ENCODE measurements at places on chromosomes 3 and 15.

DNA sequence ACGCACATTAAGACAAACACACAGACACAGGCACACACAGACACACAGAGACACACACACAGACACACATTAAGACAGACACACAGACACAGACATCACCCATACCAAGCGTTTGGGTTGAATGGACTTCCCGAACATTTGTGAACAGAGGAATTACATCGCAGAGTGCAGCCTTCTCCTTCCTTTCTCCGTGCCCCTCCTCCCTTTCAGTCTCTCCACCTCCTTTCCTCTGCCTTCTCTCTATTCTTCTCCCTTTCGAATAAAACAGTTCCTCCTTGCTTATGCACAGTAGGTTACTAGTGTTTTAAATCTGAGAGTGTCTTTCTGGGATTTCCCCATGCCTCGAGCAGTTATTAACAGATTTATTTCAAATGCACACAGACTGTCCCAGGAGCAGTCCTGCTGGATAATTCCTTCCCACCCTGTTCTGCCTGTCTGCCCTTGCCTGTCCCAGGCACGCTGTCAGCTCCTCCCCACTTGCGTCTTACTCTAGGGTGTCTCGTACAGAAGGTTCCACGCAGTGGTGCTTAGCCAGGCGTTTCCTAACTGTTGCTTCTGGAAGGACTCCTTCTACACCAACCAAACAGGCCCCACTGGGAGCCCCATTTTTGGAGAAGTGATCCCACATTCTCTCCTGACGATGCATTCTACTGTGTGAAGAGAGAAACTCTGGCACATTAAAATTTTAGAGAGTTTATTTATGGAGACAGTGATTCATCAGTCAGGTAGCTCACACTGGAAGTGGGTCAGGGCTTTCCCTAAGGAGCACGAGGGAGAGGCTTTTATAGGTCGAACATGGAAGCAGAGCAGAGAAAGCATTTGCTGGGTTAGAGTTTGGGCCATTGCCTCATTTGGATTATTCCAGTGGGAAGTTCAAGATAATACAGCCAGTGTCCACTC is 163.8 kb downstream of the SV2B start:
- no peak for DNase-seq

DNA sequence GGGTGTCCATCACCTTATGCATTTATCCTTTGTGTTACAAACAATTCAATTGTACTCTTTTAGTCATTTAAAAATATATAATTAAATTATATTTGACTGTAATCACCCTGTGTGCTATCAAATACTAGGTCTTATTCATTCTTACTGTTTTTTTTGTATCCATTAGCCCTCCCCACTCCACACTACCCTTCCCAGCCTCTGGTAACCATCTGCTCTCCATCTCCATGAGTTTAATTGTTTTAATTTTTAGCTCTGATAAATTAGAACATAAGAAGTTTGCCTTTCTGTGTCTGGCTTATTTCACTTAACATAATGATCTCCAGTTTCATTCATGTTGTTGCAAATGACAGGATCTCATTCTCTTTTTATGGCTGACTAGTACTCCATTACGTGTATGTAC is 16.8 kb downstream of the C3orf20 start:
- DNase-seq: no peak

DNA sequence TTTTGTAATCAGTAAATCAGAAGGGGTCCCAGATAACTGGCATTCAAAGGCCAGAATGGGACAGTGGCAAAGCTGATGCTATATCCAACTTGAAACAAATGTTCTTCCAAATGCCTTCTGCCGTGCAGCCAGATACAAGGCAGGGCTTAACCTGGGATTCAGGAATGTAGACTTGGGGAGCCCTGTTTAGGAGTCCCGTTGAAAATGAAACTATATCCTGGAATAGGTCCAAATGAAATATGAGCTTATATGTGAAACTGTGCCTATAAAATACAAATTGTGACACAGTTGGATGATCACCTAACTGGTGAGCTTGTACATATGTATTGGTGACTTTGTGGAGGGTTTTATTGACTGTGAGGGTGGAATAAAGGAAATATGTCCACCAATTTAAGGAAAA is 28.7 kb downstream of the FRMD4B start:
- no peak for DNase-seq

DNA sequence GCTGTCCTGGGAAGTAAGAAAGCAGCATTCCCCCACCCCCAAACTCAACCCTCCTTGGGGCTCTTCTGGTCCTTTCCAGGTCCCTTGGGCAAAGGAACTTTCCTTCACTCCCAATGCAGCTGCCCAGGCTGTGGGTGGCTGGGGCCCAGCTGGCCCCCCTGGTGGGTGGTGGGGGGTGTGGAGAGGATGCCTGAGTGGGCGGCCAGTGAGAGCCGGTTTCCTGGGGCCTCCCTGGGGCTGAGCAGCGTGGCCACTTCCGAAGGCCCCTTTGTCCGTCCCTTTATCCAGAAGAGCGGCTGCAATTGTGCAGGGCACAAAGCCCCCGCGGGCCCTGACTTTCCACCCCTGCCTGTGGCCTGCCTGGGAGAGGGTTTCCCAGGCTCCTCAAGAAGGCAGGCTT is 61.0 kb downstream of the RHCG start:
- DNase-seq: no peak

DNA sequence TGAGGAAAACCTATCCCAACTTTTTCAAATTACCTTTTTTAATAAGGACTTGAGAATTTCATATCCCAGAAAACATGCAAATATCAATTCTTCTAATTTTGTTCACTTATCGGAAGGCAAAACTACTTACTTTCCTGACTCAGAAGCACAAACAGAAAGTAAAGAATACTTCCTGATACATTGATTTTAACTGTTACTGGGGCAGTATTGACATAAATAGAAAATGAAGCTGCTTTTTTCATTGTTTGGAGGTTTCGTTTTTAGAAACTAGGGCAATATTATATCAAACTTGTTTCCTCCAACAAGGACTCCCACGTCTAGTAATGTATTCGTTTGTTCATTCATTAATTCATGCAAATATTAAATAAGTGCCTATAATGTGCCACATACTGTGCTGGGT is 19.1 kb downstream of the PAQR9 start:
- no peak for DNase-seq

GRCh38 chr3:30122359-30122758 is 484.0 kb upstream of the TGFBR2 start:
- no peak for DNase-seq

DNA sequence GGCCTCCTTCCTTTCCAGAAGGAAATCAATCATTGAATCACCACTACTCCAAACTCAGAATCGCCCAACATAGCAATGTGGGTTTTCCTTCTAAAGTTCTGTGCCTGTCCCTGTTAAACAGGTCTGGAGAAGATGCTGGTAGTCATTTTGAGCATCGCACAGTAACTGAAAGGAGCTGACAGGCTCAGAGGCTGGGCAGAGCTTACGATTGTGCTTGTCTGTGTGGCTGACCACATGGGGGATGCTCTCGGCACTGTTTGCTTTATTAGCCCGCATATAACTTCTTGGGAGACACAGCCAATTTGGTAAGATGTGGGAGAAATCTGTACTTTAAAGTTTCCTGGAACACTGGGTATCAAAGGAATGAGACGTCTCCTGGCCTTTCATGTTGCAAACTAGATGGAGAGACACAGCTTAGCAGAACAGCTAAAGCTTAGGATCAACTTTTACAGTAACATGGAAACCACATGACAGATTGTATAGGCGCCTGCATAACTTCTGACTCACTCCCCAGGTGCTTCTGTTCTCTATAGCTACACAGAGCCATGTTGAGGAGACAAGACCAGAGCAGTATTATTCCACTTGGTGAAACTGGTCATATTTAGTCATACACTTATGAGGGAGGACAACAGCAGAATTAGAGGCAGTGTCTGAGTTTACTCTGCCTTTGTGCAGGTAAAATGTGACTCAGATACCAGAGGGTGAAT is 374.1 kb downstream of the RORA start:
- no peak for DNase-seq

- DNase-seq: peak; percentile 5
Measured at GRCh38 chr15:40696228-40696627, 1.3 kb downstream of the RAD51 start.

- DNase-seq: peak; percentile 88
Measured at GRCh38 chr15:45022871-45023658, at the start of gene SORD. Gene SORD, plus strand, starts transcription at chr15:45023195. Its CDS starts 89 bp downstream, at chr15:45023284.

GRCh38 chr3:33975463-33975862 is 177.0 kb downstream of the PDCD6IP start:
- no peak for DNase-seq

GRCh38 chr3:42582474-42583070 is 805 bp upstream of the SEC22C start:
- no peak for DNase-seq

GRCh38 chr15:92892201-92892555 is 7.9 kb upstream of the CHD2 start:
- no peak for DNase-seq

DNA sequence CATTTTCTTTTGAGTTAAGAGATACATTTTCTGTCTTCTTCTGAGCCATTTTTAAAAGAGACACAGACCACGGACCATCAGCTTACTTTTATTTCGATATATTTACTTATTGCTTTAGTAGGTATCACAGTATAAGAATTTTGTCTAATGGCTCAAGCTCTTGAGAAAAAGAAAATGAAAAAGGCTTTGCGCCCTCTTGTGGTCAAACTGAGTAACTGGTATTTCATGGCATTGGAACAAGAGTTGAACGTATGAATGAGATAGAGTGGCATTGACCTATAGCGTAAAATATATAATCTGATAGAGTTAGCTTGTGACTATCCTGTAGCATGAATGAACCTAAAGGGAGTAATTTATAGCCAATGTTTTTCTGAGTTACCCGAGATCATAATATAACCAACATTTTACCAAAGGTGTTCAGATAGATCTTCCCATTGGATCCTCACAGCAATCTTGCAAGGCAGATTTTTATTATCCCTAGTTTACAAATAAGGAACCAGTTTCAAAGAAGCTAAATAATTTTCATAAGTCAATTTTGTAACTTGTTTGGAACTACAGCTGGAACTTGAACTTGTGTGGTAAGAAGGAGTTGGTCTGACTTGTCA is 154.6 kb downstream of the POLR2M start:
- peak; percentile 73 for DNase-seq

- no peak for DNase-seq
Measured at GRCh38 chr3:184602372-184603150, 41.0 kb downstream of the EPHB3 start.

DNA sequence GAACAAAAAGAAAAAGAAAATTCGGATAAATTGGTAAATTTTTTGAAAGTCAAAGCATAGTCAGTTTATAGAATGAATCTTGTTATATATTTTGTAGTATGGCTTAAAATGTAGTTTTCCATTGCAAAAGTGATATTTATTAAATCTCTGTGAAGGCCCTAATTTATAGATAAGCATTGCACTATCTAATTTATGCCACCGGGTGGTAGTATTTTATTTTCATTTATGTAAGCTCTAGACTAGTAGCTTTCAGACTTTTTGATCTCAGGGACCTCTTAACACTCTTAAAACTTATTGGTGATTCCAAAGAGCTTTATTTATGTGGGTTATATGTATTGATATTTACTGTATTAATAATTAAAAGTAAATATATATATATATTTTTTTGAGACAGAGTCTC is 133.9 kb upstream of the LRRFIP2 start:
- peak; percentile 46 for DNase-seq

DNA sequence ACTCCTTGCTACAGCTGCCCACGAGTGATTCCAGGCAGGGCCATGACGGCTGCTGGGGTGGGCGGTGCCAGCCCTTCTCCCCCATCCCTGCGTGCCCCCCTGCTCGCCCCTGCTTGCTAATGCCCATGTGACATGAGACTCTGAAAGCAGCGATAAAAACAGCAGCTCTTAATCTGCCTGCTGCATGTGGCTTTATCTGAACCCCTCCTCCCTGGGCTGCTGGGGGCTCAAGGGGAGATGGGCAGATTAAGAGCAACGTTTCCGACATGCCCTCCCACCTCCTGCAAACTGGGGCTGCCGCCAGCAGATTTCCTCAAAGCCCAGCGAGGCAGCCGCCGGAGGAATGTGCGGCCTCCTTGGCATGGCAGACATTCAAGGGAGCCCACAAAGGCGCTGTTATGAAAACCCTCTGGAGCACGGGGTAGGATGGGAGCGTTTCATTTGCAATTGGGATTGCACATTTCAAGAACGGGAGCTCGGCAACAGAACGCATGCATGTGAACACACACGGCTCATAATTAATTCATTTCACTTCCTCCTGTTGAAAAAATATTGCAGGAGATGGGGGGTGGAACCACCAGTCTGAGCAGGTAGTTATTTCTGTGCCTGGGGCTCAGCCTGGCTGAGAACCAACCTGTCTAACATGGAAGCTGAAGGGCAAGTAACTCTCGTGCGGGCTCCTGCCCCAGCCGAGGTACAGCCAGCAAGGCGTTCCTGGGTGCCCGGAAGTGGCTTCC is 504.2 kb upstream of the PROK2 start:
- peak; percentile 99 for DNase-seq

DNA sequence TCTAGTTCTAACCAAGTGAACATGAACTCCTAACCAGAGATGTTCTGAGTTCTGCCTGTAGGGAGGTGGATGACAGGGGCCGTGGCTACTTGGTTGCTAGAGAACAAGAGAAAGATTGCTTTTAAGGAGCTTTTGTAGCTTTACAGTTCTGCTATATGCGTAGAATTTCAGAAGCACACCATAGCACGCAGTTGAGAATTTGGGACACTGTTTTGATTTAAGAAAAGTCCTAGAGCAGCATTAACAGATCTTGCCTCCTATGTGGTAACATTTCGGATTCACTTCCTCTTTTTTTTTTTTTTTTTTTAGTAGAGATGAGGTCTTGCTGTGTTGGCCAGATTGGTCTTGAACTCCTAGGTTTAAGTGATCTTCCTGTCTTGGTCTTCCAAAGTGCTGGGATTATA is 181.7 kb downstream of the TCF12 start:
- no peak for DNase-seq

DNA sequence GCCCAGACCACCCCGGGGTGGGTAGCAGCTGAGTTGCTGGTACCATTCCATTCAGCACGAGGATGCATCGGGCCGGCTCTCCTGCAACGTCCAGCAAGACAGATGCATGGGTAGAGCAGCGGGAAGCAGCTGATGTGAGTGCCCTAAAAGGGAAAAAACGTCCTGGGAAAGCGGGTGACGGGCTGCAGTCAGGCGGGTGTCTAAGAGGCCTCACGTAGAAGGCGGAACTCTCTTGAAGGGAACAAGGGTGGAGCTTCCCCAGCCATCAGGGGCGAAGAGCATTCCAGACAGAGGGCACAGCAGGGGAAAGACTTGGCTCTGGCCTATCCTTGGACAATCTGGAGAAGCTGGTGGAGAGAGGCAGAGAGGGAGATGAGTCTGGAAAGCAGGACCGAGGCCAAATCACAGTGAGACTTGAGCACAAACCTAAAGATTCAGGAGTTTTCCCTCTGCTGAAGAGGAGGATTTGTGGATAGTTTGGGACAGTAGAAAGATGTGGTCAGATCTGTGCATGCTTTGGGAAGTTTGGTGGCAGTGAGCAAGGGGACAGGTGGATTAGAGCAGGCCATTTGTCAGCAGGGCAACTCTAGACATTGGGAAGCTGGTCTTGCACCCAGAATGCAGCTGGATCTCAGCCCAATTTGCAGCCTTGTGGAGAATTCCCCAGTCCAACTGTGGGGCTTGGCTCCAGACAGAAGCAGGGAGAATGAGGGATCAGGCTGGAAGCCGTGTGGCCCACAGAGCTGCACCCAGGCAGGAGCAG is 70.7 kb downstream of the SEMA5B start:
- no peak for DNase-seq

Measured in hematopoietic multipotent progenitor cell treated with erythropoietin and hydrocortisone succinate and interleukin-3 and kit ligand, for 8 days (in vitro differentiated cells).